NCI-H69 (cell line): ENCODE measurements at places on chromosomes 11 and 22.

- no peak for DNase-seq
These were observed 43.2 kb downstream of the NAT10 start for GRCh38 chr11:34148504-34149165.

DNA sequence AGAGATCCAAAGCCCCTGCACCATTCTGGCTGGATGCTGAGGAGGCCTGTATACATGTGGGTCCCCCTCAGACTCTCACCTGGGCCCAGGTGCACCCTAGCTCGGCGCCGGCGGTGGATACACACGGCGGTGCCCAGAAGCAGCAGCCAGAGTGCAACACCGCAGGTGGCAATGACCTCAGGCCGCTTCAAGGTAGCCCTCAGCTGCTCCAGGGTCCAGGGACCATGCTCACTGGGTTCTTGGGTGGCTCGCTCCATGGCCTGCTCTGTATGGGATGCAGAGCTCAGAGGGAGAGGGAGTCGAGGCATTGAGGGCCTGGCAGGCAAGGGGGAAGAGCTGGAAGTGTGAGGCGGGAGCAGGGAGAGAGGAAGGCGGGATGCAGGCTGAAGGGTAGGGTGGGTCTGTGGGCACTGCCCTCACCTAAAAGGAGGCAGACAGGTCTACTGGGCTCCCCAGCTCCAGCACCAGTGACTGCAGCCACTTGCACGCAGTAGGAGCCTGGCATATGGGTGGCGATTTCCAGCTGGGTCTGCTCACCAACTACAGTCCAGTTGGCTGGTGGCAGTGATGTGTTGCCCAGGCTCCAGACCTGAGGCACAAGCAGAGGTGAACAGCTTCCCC is 3.8 kb downstream of the ROBO4 start:
- DNase-seq = no peak

- no peak for DNase-seq
These were observed 1.7 kb downstream of the SHISA8 start for GRCh38 chr22:41913040-41913719.

DNA sequence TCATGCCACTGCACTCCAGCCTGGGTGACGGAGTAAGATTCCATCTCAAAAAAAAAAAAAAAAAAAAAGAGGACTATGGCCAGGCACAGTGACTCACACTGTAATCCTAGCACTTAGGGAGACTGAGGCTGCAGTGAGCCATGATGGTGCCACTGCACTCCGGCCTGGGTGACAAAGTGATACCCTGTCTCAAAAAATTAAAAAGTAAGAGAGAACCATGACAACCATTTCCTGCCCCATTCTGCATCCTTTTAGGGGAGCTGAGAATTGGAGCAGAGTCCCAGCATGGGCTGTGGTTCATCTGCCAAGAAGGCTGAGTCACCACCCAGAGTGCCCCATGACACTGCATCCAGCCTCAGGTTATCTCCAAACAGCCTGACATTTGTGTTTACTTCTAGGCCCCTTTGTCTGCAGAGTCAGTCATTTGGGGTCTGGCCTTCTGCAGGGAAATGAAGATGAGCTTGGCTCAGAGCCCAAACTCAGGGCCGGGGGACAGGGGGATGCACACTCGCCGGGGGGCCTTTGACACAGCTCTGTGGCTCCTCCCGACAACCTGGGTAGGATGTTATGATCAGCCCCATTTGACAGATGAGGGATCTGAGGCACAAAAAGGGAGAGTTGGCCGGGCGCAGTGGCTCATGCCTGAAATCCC is 4.7 kb downstream of the CSDC2 start:
- peak; percentile 69 for DNase-seq

- no peak for DNase-seq
These were observed 37.0 kb downstream of the BCL2L13 start for GRCh38 chr22:17675584-17675983.

DNA sequence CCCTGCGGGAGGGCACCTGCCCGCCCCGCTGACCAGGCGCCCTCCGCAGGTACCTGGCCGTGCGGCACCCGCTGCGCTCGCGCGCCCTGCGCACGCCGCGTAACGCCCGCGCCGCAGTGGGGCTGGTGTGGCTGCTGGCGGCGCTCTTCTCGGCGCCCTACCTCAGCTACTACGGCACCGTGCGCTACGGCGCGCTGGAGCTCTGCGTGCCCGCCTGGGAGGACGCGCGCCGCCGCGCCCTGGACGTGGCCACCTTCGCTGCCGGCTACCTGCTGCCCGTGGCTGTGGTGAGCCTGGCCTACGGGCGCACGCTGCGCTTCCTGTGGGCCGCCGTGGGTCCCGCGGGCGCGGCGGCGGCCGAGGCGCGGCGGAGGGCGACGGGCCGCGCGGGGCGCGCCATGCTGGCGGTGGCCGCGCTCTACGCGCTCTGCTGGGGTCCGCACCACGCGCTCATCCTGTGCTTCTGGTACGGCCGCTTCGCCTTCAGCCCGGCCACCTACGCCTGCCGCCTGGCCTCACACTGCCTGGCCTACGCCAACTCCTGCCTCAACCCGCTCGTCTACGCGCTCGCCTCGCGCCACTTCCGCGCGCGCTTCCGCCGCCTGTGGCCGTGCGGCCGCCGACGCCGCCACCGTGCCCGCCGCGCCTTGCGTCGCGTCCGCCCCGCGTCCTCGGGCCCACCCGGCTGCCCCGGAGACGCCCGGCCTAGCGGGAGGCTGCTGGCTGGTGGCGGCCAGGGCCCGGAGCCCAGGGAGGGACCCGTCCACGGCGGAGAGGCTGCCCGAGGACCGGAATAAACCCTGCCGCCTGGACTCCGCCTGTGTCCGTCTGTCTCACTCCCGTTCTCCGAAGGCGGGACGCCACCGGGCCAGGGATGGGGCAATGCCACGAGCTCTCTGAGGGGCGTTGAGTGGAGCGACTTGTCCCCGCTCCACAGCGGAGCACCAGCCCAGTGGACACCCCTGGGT is 1.8 kb downstream of the GALR3 start:
- peak; percentile 83 for DNase-seq

GRCh38 chr11:11980841-11981308 is 27.6 kb downstream of the DKK3 start:
- no peak for DNase-seq

- DNase-seq = no peak
These were observed 38.5 kb downstream of the TIMP3 start for GRCh38 chr22:32839831-32840584.

- no peak for DNase-seq
These were observed 4.9 kb upstream of the CCDC86 start for GRCh38 chr11:60836866-60837515.

- DNase-seq = no peak
These were observed 18.9 kb upstream of the PISD start for GRCh38 chr22:31680861-31681341.

DNA sequence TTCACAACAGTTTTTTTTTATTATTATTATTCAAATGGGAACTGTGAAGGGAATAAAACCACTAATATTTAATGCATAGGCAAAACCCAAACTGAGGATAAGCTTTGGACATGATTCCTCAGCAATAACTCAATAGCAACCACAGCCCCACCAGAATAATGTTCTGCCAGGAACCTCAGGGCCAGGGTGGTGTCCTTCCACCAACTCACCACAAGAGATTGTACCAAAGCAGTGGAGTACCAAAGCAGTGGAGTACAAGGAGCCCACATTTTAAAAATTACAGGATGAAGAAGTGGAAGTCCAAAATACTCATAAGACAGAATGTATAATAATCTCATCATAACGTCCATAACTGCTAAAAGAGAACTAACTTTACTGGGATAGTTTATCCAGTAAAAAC is 32.5 kb upstream of the FZD4 start:
- no peak for DNase-seq

- DNase-seq = peak; percentile 65
These were observed 38.0 kb downstream of the EXT2 start for GRCh38 chr11:44133335-44133946.

DNA sequence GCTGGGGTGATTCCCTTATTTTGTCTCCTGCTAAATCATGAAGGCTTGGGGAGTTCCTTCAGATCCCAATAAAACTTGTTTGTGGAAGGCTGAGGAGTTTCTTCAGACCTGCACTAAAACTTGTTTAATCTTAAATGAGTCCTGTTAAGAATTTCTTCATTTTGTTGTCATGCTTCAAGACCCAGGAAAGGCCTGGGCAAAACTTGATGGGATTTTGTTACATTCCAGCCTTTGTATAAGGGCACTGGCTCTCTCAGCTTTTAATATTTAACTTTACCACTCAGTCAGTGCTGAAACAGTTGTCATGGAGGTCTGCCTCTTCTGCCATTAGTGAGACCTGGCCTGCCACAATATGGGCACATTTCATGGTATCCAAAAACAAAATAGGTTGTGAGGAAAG is 699.0 kb downstream of the ETS1 start:
- DNase-seq = no peak

- DNase-seq = peak; percentile 43
These were observed 19.3 kb upstream of the TMPRSS5 start for GRCh38 chr11:113725407-113725806.

GRCh38 chr22:22103078-22103875 is 120.7 kb upstream of the TOP3B start:
- no peak for DNase-seq

- DNase-seq = peak; percentile 67
These were observed 9.9 kb upstream of the IGLL5 start for GRCh38 chr22:22877523-22878210.

DNA sequence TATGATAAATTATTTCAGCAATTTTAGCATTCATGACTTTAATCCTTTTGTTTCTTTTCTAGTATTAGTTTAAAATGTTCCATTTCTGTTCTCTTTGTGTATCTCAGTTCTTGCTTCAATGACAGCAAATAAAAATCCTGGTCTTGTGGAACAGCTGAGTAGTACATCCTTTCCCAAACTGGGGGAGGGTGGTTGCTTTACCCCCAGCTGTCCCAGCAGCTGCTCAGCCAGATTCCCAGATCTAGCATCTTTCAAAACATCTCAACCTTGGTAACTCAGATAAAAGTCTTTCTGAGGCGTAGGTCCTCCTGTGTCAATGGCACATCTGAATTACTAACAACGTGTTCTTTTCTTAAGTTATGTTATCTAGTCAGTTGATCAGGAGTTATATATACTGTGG is 72.2 kb upstream of the GRK2 start:
- no peak for DNase-seq

- no peak for DNase-seq
These were observed 494.4 kb upstream of the B3GAT1 start for GRCh38 chr11:134906356-134906955.

DNA sequence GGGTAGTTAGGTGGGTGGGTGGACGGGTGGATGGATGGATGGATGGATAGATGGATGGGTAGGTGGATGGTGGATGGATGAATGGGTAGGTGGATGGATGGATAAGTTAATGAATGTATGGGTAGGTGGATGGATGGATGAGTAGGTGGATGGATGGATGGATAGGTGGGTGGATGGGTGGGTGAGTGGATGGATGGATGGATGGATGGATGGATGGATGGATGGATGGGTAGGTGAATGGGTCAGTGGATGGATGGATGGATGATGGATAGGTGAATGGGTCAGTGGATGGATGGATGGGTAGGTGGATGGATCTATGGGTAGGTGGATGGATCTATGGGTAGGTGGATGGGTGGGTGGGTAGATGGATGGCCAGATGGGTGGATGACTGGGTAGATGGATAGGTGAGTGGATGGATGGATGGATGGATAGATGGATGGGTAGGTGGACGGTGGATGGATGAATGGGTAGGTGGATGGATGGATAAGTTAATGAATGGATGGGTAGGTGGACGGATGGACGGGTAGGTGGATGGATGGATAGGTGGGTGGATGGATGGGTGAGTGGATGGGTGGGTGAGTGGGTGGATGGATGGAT is 41.5 kb upstream of the RTL6 start:
- DNase-seq = no peak

DNA sequence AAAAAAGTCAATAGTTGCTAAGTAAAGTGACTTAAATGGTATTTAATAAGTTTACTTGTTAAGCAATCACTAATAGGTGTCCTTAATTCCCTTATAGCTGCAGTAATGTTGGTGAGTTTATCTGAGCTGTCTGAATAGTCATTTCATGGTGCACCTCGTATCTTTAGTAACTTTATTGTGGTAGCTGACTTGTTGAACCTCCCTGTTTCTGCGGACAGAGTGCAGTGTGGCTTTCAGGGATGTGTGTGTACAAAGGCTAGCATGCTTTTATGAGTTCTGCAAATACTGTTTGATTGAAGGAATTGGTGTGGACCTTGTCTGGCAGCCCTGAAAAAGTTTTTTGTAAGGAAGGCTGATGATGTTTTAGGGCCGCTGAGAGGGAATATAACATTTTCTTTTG is 2.6 kb downstream of the ZNRF3 start:
- DNase-seq = peak; percentile 29

DNA sequence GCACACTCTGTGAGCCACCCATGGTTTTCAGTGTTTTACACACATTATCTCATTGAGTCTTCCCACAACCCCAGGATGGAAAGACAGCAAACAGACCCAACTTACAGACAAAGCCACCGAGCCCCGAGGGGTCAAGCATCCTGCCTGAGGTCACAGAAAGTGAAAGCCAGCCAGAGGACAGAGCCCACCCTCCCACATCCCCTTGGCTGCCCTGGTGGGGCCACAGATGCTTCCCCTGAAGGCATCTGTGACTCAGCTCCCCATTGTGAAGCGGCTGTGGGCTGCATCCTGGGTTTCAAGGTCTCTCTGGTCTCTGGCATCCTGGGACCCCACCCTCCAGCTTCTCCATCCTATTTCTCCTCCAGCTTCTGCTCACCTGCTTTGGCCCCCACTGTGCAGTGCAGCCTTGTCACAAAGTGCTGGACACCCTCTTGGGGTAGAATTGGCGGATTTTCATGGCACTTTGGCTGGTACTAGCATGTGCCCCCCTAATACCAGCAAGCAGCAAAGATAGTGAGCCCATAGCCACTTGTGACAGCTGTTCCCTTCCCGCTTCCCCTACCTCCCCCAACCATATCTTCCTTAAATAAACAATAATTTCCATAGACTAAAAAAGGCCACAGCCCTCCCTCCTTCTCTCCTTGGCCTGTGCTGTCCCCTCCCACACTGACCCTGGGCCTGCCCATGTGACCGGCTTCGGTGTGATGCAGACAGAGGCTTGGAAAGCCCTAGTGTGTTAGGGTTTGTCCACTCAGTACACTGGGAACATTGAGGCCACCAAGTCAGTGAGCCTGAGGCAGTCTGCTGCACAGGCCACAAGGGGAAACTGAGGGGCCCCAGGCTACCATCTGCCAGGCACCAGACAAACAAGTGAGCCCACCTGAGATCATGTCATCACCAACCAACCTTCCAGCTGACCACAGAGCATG is 53.9 kb upstream of the SHISAL1 start:
- DNase-seq = peak; percentile 89
